Right kidney (tissue), 9 donors: ENCODE measurements at places on chromosomes 7 and 10.
A peak's percentile ranks its signal among the peaks of the same experiment; 100 is the strongest.

DNA sequence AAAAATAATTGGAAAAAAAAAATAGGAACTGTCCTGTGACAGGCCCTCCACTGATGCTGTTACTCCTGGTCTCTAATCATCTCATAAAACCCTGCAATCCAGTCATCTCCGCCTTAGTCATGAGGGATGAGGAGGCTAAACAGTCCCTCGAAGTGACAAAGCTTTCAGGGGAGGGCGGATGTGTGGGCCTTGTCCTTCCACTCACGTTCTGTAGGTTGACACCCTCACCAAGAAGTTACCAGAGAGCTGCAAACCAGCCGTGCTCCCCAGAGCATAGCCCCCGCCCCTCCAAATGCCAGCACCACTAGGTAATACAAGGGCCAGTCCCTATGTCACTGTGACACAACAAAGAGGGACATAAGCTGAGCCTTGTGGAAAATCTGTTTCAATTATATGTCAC is 11.9 kb downstream of the COBL start:
- no peak for DNase-seq

DNA sequence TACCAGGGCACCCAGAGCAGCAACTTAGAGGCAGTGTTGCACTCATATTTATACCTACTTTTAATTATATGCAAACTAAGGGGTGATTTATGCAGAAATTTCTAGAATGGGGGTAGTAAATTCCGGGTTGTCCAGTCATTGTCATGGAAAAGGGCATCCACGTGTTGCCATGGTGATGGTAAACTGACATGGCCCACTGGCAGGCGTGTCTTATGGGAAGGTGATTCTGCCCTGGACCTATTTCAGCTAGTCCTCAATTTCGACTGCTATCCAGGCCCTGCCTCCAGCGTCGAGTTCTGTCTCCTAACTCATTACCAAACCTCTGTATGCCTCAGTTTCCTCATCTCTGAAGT is 12.8 kb downstream of the SNX8 start:
- no peak for DNase-seq

GRCh38 chr7:143511593-143512047 is 33.9 kb downstream of the TAS2R41 start:
- DNase-seq: no peak

GRCh38 chr10:118047157-118047719 is 497 bp upstream of the RAB11FIP2 start:
- no peak for DNase-seq

DNA sequence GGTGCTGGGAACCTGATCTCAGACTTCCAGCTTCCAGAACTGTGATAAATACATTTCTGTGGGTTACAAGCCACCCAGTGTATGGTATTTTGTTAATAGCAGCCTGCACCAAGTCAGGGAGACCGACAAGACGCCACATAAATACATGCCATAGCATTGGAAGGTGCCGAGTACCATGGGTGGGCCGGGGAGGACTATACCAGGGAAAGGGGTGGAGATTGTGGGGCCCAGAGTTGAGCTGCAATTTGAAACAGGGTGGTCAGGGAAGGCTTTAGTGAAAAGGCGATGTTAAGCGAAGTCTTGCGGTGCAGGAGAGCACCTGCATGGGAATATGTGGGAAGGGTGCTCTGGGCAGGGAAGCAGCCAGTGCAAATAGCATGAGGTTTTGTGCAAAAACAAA is 88.9 kb upstream of the LRRC4 start:
- DNase-seq: no peak

- DNase-seq: no peak
These were observed 60.7 kb upstream of the TMEM72 start for GRCh38 chr10:44850356-44850934.

DNA sequence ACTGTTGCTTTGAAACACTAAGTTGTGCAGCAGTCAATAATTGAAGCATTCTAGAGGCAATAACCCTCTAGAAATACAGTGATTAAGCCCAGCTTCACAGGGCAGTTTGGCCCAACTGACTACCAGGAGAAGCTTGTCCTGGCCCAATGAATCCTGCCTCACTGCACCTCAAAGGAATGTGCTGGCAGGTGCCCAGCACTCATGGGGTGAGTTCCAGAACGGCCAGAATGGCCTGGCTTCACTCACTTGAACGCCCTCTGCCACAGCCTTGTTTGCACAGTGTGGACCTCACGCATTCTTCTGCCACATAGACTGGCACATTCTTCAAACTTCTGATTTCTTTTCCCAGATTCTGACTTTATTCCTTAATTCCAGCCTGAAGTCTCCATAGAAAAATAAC is 6.6 kb upstream of the ITIH2 start:
- DNase-seq: no peak

- no peak for DNase-seq
These were observed 224.5 kb downstream of the ZMYND11 start for GRCh38 chr10:359762-360161.

DNA sequence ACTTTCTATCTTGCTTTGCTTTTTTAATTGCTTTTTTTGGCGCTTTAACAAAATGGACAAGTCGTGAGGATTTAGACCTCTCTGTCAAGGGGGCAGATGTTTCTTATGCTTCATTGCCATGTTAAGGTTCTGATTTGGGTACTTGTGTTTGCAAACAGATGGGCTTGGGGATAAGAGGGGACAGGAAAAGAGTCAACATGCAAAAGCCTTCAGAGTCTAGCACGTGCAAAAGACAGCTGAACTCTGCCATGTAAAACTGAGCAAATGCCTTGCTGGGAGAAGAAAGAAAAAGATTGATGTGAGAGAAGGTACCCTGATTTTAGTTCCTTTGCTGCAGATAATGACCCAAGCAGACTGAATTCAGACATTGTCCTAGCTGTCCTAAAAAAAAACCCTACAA is 173.1 kb downstream of the KIAA1217 start:
- DNase-seq: no peak

DNA sequence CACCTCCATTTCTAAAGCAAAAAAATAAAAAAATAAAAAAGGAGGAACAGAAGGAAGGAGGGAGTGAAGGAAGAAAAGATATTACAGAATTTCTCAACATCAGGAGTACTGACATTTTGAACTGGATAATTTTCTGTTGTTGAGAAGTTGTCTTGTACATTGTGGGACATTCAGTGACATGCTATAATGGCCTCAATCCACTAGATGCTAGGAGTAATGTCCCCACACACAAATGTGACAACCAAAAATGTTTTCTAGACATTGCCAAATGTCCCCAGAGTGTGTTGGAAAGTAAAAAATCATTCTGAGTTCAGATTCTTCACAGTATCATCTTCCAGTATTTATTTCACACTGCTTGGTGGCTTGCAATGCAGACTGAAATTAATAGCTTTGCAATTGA is 6.5 kb downstream of the ZNF438 start:
- DNase-seq: no peak

GRCh38 chr7:47007471-47007870 is 574.4 kb downstream of the TNS3 start:
- no peak for DNase-seq

GRCh38 chr7:80053124-80053523 is 81.5 kb upstream of the GNAI1 start:
- no peak for DNase-seq

DNA sequence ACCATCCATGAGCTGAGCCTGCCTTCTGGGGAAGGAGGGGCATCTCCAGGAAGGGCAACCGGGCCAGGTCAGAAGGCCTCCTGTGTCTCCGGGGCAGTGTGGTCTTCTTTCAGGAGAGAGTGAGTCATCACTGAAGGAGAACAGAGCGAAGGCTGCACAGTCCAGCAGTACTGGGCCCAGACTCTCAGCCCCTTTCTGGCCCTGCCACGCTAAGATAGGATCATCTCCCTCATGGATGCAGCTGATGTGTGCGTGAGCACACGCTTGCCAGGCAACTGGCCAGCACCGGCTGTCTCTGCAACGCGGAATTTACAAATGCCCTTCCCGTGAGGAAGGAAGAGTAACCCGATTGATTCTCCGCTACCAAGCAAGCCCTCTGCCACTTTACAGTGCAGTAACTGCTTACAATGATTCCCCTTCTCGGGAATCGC is 328.2 kb downstream of the TNS3 start:
- no peak for DNase-seq

DNA sequence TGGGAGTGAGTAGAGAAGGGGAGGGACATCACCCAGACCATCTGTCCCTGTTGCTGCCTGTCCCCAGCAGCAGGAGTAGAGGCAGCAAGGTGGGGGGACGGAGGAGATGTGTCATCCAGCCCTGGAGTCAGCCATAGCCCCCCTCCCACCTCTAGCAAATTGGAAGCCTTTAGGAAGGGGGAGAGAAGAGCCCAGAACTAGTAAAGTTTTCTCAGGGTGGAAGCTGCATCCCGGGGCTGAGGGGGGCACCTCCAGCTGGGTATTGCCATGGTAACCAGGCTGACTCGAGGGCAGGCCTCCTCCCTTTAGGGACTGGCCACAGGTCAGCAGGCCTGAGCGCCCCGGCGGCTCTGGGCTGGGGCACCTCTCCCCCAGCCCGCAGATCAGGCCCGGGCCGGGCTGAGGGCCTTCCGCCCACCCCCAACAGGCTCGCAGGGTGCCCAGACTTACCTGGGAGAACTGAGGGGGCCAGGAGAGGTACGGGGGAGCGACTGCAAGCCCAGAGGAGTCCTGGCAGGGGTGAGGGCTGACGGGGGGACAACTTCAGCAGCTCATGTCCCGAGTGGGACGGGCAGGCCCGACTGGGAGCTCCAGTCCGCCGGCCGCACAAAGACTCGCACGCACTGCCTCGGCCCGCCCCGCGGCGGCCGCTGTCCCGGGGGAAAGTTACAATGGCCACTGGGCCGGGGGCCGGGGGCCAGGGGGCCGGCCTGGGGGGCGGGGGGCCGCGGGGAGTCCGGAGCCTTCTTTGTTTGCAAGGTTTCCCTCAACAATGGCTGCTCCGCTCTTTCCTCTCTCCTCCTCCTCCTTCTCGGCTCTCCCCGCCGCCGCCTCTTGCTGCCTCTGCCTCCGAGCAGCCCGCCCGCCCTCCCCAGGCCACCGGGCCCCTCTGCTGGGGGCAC is 6.0 kb downstream of the LDB1 start:
- DNase-seq: peak; percentile 69

DNA sequence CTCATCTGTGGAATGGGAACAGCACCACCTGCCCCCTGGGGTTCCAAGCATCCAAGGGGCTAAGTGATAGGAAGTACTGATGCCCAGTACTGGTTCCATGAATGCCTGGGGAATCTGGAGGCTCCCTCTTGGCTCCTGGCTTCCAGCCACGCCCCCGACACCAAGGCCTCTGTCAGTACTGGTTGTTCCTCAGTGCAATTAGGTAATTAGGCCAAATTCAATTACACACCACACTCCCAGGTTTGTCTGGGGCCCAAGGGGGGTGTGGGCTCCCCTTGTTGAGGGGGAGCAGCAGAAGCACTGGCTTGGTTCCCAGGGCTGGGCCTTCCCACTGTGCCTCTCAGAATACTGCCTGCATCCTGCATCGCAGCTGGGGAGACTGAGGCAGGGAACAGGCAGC is 114.4 kb upstream of the PPIF start:
- no peak for DNase-seq

- no peak for DNase-seq
These were observed 323.2 kb upstream of the COBL start for GRCh38 chr7:51639661-51640334.

DNA sequence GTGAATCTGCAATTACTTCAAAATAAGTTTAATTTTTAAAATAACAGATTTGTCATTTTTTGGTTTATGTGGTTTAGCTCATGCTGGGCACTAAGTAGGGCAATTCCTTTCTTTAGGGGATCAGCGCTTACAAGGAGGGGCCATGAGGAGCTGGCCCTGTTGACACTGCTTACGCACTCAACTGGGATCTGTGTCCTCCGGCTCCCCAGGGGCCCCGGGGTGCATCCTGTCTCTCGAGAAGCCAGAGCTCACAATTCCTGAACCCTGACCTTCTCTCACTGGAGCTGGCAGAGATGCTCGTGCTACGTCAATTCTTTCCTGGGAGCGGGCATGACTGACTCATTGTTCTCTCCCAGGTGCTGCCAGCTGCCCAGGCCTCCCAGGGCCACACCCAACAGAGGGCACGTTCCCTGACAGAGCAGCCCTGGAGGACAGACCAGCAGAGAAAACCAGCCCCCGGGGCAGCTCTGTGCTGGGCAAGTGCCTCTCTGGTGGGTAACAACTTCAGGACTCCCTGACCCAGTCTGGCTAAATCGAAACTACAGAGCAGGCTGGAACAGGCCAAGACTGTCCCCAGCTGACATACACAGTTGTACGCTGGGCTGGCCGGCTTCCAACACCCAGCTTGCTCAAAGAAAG is 36.8 kb downstream of the CTBP2 start:
- no peak for DNase-seq

GRCh38 chr7:122802301-122802751 is 83.9 kb downstream of the CADPS2 start:
- DNase-seq: no peak

DNA sequence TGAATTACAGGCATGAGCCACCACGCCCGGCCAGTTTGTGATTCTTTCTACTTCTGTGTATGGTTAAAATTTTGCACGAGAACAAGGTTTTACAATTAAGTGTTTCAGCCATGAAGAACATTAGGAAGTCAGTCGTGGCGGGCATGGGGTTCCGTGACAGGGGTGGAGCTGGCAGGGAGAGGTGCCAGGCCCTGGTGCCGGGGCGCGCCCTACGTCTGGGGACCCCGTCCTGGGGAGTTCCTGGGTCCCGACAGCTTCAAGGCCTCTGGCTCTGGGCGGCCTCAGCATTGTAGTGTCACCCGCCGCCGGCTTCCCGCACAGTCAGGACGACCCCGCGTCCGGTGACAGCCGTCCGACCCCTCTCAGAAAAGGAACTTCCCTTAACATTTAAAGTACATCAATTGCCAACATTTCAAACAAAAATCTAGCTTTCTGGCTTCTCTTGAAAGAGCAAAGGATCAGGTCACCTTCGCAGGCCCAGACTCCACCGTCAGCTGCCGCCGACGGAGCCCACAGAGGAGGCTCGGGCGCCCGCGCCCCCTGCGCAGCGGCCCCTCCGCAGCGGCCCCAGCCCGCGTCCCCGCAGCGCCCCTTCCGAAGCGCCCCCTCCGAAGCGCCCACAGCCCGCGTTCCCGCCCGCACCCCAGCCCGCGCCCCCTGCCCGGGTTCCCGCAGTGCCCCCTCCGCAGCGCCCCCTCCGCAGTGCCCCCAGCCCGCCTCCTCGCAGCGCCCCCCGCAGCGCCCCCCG is 23.2 kb upstream of the MKI67 start:
- DNase-seq: peak; percentile 10

DNA sequence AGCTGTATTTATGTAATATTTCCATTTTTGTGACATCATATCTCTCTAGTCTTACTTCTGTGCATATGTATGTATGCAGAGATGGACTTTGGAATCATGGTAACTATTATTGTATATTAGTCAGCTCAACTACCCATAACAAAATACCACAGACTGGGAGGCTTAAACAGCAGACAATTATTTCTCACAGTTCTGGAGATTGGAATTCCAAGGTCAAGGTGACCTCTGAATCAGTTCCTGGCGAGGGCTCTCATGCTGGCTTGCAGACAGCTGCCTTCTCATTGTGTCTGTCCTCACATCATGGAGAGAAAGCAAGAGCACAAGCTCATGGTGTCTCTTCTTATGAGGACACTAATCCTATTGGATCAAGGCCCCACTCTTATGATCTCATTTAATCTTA is 79.1 kb downstream of the RAMP3 start:
- DNase-seq: no peak

GRCh38 chr10:69516316-69516715 is 56.9 kb downstream of the NEUROG3 start:
- no peak for DNase-seq
